ENCODE measurements at places on chromosomes 7 and 10.
A peak's percentile ranks its signal among the peaks of the same experiment; 100 is the strongest.

DNA sequence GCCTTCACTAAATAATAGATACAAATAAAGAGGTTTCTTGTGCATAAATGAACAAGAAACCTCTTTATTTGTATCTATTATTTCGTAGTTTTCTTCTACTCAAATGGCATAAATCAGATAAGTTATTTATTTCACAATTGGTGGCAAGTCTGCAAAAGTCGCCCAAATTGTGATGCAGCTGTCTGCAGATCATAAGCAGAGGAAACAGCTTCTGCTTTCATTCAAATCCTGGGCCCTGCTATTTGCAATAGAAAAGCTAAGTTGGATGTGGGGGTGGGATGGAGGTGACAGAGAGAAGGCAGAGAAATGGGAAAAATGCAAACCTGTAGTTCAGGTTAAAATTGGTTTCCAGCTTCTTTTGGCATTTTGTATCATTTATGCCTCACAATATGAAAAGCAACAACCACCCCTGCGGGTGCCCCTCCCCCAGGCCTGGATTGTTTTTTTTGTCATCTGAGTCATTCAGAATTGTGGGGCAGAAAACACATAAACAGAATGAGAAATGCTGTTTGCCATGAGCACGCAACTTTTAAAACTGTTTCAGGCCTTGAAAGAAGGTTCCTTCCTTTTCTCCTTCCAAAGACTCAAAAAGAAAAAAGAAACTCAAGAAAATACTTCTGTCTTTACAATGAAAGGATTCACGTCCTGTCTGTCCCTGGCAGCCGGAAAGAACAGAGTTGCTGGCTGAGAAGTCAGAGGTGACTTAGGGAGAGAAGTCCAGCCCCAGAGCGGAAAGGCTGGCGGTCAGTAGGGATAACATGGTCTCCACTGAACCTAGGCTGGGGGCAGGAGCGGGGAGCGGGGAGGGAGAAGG, 132.9 kb downstream of the BAMBI start:
- no peak for DNase-seq

DNA sequence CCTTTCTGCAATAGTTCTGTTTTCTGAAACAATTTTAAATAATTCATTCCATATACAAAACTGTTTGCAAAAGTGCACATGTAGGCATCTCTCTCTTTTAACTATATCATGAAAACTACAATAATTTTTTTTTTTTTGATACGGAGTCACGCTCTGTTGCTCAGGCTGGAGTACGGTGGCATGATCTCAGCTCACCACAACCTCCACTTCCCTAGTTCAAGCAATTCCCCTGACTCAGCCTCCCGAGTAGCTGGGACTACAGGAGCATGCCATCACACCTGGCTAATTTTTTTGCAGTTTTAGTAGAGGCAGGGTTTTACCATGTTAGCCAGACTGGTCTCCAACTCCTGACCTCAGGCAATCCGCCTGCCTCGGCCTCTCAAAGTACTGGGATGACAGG, 44.0 kb upstream of the SEMA3A start:
- DNase-seq = no peak

- DNase-seq = no peak
Measured at GRCh38 chr10:104309980-104310978, 28.0 kb downstream of the ITPRIP start.

- DNase-seq = no peak
Measured at GRCh38 chr10:6386346-6386745, 183.6 kb downstream of the PFKFB3 start.

GRCh38 chr7:84704380-84704779, 482.5 kb downstream of the SEMA3D start:
- no peak for DNase-seq

GRCh38 chr7:106347229-106347833, 62.5 kb upstream of the NAMPT start:
- DNase-seq = no peak

DNA sequence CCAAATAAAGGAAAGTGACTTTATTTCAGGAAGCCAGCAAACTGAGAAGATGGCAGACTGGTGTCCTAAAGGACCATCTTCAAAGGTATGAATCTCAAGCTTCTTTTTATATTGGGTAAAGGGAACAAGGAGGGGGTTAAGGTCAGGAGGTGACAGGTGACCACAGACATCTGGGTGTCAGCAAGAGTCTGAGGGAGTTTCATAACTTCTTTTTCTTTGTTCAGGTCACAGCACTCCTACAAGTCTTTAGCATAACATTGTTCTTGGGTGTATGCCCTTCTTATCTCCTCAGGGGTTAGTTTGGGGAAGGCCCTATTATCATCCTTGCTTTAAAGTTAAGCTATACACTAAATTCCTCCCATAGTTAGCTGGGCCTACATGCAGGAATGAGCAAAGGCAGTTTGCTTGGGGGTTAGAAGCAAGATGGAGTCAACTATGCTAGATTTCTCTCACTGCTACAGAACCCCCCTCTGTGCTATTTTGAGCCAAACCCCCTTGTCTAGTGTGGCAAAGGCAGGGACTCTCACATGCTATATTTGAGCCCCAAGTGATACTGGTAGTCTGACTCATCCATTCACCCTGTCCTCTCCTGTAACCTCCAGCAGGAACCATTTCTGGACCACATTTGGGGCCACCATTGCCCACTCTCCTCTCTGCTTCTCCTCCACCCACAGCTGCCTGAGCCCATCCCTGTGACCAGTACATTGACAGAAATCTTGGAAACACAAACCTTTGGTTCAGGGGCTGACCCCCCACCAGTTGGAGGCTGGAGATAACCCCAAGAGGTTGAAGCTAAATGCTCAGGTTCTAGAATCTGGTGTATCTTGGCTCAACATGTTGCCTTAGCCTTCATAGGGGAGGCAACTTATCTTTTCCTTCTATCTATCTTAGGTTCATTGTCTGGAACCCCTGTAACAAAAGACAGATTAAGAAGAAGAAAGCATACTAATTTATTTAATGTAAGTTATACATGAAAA, 55.5 kb upstream of the LRGUK start:
- DNase-seq = no peak

DNA sequence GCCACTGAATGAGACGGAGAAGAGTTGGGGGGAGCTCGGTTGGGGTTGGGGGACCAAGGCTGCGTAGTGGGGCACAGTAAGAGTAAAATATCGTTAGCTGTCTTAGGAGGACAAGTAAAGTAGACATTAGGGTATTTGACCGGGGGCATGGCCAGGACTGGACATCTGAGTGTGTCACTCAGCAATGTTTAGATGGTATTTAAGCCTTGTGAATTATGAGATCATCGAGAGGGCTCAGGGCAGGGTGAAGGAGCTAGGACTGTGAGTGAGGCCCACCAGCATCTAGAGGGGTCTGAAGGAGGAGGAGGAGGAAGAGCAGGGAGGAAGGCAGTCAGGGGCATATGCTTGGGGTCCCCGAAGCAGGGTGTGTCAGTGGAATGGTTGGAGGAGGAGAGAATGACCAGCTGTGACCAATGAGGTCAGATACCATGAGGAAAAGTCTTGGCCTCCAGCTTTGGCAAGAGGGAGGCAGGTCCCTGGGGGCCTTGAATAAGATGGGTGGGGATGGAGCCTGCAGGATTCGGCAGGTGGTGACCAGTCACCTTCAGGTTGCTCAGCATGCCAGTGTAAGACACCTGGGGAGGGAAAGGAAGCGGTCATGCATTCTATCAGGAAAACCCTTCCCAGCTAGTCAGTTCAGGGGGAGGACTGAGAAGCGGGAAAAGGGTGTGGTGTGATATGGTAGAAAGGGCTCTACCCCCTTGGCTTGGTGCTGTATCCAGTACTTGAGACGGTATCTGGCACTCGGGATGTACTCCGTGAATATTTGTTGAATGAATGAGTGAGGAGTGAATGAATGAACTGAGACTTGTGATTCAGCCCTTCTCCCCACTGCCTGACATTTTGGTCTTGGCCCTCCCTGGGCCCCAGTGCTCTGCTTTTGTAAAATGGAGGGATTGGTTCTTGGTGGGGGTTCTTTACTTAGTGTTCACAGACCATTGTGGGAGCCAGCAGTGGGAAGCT, 34.8 kb upstream of the SH2D4B start:
- no peak for DNase-seq

GRCh38 chr10:121049923-121050322, 198.8 kb downstream of the WDR11 start:
- DNase-seq = no peak

DNA sequence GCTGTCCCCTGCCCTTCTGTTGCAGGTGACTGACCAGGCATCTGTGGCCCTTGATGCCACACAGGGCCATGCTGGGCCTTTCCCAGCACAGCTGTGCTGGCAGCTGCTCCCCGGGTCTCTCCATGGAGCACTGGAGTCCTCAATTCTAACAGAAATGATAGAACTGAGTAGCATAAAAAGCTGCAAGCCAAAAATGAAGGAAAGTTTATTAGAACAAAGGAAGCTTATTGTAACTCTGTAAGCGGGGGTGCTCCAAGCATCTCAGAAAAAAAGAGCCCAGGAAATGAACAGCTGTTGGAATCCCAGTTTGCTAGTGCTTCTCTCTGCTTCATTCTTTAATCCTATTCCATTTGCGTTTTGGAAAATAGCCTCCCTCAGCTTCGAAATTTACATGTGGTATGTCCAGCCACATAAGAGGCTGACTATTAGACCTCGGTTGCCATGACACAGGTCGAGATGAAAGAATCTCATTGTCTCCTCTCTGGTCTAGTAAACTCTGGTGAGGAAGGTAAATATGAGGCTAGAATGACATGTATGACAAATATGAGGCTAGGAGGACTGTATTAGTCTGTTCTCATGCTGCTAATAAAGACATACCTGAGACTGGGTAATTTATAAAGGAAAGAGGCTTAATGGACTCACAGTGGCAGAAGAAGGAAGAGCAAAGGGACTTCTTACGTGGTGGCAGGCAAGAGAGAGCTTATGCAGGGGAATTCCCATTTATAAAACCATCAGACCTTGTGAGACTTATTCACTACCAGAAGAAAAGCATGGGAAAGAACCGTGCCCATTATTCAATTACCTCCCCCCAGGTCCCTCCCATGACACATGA, 23.7 kb downstream of the EPDR1 start:
- no peak for DNase-seq

- DNase-seq = no peak
Measured at GRCh38 chr7:111272092-111272491, 181.2 kb downstream of the LRRN3 start.

DNA sequence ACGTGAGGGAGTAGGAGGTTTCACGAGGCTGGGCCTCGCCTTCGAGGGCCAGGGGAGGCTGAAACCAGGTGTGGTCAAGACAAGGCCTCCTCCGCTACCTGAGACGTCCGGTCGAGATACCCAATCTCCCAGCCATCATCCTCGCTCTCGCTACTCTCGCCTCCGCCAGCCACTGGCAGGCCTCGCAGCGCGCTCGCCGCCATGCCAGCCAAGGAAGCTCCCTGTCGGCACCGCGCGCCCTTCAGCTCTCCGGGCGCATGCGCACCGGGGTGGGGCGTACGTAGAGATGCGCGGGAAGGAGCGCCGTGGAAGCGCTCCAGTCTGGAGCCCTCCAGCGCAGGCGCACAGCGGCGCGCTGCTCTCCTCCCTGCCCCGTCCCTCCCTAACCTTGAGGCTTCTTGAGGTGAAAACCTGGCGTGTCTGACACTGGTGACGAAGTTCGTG, at the start of gene ASZ1:
Gene ASZ1, minus strand, starts transcription at position 236 of the 444 bp plus-strand sequence. Its CDS starts 33 bp downstream, at position 203.
- no peak for DNase-seq

- no peak for DNase-seq
Measured at GRCh38 chr7:2604608-2605174, 27.1 kb upstream of the TTYH3 start.

DNA sequence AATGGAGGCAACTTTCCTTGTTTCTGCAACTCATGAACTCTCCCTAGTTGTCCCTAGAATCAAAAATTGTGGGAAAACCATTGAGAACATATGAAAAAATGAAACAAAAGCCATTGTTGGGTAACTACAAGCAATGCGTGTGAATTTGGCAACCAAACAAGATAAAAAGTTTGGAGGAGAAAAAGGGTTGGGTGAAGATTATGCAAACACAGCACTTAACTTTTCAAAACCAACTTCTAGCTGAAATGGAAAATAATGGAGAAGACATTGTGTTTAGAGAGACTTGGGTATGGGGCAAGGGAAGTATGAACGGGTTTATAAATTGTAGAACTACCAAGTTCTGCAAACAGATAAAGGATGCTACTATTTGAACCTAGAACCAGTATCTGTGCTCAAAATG, 89.0 kb upstream of the SVIL start:
- DNase-seq = no peak

DNA sequence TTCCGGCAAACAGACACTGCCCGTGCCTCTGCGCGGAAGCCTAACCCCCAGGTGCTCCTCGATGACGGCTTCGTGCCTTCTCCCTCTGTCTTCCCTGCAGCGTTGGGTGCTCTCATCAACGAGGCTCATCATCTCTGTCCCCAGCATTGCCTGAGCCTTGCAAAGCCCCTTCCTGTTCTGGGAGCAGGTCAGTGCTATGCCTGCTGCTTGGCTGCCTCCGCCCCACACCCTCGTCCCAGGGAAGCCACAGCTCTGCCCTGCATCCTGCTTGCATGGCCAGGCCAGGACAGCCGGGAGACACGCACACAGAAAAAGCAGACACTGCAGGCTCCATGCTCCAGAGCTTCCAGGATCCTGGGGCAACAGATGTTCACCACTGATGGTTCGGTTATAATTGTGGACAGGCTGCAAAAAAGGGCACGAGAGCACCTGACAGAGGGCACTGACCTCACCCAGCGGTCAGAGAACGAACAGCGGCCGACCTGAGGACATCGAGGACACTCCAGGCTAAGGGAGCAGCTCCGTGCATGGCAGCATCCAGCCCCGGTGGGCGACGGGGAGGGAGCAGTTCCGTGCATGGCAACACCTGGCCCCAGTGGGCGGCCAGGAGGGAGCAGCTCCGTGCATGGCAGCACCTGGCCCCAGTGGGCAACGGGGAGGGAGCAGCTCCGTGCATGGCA, 265.5 kb downstream of the PTPRN2 start:
- DNase-seq = no peak

- no peak for DNase-seq
Measured at GRCh38 chr7:51084121-51084520, 232.5 kb downstream of the COBL start.

DNA sequence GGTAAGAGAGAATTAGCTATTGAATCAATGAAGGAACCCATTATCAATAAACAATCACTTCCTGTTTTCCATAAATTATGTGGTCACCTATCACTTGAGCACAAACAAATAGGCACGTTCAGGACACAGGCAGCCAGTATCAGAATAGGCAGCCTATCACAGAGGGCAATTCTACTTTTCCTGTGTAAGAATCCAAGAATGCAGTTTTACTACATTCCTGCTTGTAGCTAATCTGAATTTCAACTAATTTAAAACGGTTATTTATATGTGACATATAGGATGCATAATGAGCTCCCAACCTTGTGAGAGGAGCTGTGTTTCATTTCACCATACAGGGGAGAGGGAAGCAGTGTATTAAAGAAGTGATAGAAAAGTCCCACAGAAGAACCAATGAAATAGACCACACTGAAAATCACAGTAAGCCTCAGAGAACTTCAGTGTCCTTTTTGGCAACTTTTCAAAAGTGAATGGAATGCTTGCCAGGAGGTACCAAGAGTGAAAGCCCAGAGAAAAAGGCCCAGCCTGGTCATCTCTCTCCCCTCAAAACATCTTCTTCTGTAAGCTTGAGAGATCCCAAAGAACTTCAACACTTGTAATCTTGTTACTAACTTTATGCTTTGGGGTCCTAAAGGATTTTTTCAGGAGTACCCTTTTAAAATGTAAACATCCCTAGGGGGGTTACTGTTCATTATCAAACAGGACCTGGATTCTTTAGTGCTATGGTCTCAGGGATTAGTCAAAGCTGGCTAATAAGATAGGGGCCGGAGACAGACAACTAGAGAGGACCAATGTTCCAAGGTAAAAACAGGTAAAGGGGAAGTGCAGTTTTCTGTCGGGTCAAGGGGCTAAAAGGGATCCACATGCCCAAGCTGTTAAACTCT, 1.3 kb downstream of the IMMP2L start:
- peak; percentile 46 for DNase-seq

GRCh38 chr10:11724938-11725776, 17.0 kb upstream of the ECHDC3 start:
- DNase-seq = peak; percentile 47

Measured in cerebellar cortex (tissue), 1 donor.